ENCODE measurements at places on chromosomes 5 and 9.

GRCh38 chr9:3001311-3001710 is 157.4 kb upstream of the PUM3 start:
- no peak for DNase-seq

DNA sequence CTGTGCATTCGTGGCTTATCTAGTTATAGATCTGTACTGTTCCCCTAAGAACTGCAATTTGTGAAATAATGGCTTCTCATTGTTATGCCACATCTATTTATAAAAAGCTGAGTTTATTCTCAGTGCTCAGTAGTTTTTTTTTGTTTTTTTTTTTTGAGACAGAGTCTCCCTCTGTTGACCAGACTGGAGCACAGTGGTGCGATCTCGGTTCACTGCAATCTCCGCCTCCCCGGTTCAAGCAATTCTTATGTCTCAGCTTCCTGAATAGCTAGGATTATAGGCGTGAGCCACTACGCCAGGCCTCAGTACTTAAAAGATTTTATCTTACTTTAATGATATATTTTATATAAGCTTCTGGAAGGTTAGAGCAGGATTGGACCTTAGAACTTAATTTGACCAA is 19.0 kb downstream of the SEC61B start:
- DNase-seq, result no peak

DNA sequence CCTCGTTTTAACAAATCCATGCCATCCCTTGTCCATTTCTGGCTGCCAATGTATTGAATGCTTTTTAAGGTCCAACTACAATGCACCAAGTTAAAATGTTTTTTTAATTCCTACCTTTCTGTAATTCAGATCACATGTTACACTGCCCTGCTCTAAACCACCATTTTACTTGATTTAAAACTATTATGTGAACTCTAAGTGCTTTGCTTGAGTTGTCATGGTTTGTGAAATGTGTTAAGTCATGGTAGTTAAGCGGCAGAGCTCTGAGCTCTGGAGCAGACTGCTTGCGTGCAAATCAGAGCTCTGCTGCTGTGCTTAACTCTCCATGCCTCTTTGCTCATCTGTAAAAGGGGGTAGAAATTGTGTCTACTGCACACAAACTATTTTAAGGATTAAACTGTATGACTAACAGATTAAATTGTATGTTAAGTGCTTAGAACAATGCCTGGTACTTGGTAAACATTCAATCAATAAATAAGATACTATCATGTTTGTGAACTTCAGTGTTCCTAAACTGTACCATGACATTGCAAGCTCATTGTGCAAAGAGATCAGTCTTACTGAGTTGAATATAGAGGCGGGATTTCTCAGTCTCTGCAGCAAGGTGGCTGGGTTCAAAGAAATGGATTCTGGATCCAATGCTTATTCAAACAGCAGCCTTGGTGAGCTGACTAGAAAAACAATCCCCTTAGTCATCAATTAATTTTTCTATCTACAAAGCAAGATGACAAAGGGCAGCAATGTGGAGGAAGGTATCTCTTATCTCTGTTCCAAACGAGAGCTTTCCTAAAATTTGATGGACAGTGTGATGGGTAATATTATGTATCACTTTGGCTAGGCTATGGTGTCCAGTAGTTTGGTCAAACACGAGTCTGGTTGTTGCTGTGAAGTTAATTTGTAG is 16.1 kb upstream of the CMBL start:
- no peak for DNase-seq

- DNase-seq, result no peak
Observed at GRCh38 chr5:123940416-123940815, 428.4 kb downstream of the CSNK1G3 start.
